ENCODE measurements at places on chromosomes 2 and 18.

DNA sequence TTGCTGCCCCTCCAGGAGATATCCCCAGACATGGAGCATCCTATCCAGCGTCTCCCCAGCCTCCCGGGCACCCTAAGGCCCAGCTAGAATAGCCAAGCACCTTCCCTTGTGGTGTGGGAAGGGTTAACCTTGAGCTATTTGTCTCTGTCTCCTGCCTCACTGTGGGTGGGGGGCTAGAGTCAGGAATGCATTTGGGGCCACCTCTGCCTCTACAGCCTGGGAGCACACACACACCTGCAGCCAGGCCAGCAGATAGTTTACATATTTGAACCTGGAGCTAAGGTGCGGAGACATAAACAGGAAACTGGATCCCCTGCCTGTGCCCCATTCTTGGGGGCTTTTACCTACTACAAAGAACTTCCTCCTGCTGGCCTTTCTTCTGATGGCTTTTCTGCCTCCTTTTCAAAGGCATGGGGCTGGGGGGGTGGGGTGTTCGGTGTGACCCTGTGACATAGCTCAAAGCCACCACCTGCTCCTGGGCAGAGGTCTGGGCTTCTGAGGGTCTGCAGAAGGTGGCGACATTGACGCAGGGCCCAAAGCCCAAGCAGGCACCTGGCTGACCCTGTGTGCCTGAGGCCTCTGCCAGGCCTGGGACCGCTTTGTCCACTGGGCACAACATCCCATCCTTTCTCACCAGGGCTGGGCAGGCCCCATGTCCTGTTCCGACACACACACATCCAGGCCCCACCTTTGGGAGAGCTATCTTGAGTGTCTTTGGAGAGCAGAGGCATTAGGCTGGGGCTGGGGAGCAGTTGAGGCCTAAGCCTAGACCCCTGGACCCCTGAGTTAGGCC, 34.2 kb downstream of the EMX1 start:
- no peak for DNase-seq

GRCh38 chr2:234187646-234188174, 137.2 kb downstream of the SPP2 start:
- DNase-seq, result no peak

DNA sequence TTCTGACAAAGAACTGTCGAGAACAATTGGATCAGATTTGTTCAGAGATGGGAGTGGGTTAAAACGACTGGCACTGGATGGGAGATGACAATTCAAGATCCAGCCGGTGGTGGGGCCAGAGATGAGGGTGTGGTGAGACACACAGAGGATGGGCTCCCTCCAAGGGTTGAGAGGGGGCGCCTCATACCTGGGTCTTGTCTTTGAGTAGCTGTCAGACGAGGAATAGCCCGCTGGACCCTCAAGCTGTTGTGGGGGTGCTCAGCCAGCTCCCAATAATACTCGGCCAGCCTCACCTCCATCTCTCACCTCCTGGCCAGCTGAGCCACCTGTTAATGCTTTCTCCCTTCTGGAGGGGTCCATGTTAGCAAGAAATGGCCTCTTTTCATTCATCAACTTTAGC, 14.0 kb downstream of the INPP5D start:
- no peak for DNase-seq

DNA sequence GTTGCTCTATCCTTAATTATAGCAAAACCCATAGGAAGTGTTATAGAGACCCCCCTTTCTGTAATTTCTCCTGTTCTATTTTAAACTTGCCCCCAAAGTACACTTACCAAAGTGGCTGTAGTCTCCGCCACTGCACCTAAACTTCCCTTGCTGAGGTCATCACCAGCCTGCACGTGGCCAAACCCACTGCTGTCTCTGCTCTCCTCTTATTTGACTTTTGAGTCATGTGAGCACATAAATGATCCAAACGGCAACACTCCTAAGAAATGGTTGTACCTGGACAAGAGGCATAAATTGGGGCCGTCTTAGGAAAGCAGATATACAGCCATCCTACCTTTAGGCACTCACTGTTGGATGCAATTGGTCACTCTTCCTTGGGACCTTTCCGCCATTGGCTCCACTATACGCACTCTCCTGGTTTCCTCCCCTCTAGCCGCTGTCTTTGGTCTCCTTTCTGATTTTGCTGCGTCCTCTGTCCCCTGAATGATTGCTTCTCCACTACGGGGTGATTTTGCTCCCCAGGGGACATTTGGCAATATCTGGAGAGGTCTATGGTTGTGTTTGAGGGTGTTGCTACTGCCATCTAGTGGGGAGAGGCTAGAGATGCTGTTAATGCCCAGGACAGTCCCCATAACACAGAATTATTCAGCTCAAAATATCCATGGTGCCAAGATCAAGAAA, 19.2 kb upstream of the IL36G start:
- no peak for DNase-seq

DNA sequence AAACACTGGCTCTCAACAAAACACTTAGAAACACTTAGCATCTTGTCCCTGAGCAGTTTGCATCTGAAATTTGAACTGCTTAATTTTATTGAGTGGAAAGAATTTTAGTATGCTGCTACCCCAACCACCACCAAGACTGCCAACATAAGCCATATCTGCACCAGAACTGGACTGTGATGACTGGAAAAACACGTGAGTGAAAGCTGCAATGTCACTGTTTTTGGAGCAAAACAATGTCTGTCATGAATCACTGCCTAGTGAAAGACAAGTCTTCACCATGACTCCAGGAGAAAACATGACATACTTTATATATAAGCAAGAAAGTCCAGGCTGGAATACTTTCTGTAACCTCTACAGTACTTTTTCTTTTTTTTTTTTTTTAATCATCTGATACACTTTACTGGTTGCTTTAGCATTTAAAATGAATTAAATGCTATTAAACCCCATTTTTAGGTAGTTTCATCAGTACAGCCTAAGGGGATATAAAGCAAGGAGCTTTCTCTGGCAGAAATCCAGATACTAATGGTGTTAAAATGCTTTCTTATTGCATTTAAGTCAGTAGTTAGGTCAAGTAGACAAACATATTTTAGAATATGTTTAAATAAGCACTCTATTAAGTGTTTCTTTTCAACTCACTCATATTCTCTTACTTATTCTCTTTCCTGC, 2129.4 kb upstream of the PIK3C3 start:
- DNase-seq, result no peak

All from T-helper 1 cell (primary cell).